ENCODE measurements at places on chromosomes 5 and 9. TPM values are rescaled to one million over a fixed set of nuclear protein-coding genes. Genes with fewer than 3 reads are reported as not detected.

Gene STPG3
- not detected for total RNA-seq

DNA sequence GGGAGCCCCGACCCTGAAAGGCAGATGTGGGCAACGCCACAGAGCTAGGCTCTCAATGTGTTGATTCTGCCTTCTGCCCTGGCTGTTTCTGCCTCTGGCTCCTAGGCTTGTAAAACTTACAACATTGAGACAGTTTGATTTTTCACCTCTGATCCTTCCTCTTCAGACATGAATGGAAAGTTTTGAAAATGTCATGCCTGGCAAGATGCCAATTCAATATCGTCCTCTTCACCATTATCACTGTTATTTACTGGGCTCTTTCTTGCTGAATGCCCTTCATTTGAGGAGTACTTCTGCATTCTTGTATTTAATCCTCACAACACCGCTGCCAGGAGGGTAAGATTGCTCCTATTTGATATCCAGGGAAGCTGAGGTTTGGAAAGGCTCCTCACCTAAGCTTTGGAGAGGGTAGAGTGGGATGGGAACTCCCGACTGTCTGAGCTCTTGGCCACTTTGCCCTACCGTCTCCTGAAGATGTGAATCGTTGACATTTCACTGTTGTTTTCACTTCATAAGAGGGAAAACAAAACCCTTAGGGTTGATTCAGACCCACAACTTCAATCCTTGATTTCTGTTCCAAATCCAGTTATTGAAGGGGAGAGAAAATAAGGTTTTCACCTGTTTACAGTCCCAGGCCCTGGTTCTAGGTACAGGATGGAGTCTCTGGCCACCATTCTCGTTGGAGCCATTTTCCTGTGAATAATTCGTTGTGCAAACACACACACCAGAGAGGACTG lies 12.7 kb upstream of the FGF1 start:
- no peak for DNase-seq

DNA sequence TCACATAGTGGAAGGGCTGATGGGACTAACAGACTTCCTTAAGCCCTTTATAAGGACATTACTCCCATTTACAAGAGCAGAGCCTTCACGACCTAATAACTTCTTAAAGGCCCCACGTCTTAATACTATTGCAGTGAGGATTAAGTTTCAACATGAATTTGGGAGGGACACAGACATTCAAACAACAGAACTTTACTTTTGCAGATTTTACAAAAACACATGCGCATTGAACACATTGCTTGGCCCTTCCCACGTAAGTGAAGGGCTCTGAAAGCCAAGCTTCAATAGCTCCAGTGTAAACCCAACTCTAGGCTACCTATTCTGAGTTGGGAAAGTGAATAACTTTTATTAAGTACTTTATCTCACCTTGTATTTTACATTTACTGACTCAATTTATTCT lies 53.8 kb upstream of the DNAH5 start:
- DNase-seq, result no peak

Gene FBXL7
- 9.4 TPM for total RNA-seq

Measured in MG63 (cell line).